Osteocyte (in vitro differentiated cells): ENCODE measurements at places on chromosomes 7 and 10. TPM values are rescaled to one million over a fixed set of nuclear protein-coding genes. Genes with fewer than 3 reads are reported as not detected.

DNA sequence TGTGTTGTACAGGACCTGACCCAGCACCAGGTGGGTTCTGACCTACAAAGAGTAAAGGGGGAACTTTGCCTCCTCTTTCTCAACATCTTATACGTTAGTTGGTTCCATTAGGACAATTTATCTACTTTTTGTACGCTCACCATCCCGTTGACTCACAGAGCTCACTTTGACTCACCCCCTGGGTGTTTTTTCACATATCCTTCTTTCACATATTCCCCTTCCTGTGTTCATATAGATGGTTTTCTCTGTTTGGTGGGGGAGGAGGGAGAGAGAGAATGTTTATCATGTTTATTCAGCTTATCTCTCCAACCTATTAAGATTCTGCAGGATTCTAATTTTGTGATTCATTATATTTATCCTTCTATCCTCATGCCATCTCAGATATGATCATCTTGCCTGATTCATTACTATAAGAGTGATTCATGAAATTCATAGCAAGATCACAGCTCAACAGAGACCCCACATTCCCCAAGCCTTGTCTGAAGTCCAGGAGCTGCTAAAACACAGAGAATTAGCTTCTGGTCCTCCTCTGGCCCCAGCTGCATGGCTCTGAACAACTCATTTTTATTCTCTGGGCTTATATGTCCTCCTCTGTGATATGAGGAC is 37.2 kb downstream of the PRSS2 start:
- DNase-seq = no peak

- DNase-seq = no peak
These were observed 295.0 kb downstream of the BICC1 start for GRCh38 chr10:58807629-58808022.

Gene GIMAP2
- total RNA-seq = not detected in 2 replicates

Gene SLC39A12
- not detected in 2 replicates for total RNA-seq

DNA sequence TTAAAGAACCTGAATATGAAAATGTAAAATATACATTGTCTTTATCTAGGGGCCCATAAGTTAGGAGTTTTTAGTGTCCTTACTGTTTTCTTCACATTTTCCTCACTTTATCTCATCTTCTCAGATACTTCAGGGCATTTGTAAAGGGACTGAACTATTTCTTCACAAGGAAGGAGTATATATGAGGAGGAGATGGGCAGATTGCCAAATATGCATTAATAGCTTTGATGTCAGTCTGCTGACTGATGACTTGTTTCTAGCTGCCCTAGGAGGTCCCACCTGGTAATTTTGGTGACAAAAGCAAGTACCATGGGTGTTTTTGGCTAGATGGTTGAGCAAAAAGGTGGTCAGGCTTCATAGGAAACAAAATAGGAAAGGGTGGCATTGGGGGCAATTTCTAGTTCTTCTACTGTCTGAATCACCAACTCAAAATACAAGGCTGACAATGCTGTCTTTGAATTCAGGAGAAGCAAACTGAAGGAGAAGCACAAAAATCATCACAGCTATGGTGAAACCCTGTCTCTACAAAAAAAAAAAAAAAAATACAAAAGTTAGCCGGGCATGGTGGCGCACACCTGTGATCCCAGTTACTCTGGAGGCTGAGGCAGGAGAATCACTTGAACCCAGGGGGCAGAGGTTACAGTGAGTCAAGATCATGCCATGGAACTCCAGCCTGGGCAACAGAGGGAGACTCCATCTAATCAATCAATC is 10.4 kb upstream of the STRIP2 start:
- no peak for DNase-seq

Gene NUP205
- 31.0 and 31.2 TPM in 2 replicates for total RNA-seq

GRCh38 chr10:74887614-74888284 is 61.3 kb downstream of the KAT6B start:
- no peak for DNase-seq
